ENCODE measurements at places on chromosomes 7 and 10.

GRCh38 chr10:13450069-13450468 lies 78.7 kb downstream of the BEND7 start:
- no peak for DNase-seq

- no peak for DNase-seq
Observed at GRCh38 chr10:46518028-46518725, 38.3 kb downstream of the GPRIN2 start.

DNA sequence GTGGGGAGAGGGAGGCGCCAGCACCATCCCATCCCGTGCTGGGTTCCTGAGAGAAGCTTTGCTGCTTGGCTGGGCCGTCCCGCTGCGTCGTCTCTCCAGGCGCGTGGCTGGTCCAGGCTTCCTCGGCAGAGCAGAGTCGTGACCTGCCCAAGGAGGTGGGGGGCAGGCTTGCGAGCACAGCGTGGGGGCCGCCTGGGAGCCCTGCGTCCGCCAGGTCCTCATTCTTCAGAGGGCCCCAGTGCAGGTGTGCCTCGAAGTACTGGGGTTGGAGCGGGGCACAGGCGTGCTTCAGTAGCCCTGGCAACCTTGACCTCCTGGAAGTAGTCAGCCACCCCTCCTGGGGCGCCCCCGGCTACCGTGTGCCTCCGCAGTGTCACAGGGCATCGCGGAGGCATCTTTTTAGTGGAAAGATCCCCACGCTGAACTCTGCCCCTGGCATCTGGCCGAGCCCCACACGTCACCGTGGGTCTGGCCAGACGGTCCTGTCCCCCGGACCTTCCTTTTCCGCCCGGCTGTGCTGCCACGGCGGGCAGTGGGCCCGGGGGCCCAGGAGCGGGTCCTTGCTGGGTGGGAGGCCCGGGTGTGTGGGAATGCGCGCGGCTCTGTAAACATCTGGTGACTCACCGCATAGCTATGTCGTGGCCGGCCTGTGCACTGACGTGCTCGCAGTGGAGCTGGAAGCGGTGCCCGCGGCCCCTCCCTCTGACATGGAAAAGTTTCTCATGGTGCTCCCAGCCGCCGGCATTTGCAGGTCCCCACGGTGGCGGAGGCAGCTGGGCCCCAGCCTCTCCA lies 6.4 kb downstream of the MAFK start:
- no peak for DNase-seq

- no peak for DNase-seq
Observed at GRCh38 chr10:110174201-110174600, 33.2 kb upstream of the MXI1 start.

DNA sequence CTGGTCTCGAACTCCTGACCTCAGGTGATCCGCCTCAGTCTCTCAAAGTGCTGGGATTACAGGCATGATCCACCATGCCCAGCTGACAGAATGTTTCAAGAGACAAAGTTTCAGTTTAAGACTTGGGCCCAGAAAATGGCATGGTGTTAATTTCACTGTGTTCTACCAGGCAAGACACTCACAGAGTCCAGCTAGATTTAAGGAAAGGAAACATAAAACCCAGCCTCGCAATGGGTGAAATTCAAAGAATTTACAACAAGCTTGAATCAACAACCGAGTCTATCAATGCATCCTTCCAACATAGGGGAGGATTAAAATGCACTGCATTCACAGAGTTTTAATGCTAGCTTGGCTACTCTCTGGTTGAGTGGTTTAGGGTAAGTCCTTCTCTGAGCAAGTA lies 764.0 kb downstream of the XPNPEP1 start:
- no peak for DNase-seq

GRCh38 chr10:69102440-69102839 lies 14.5 kb downstream of the SRGN start:
- DNase-seq = no peak

- DNase-seq = no peak
Observed at GRCh38 chr7:85565276-85565675, 378.4 kb upstream of the SEMA3D start.

DNA sequence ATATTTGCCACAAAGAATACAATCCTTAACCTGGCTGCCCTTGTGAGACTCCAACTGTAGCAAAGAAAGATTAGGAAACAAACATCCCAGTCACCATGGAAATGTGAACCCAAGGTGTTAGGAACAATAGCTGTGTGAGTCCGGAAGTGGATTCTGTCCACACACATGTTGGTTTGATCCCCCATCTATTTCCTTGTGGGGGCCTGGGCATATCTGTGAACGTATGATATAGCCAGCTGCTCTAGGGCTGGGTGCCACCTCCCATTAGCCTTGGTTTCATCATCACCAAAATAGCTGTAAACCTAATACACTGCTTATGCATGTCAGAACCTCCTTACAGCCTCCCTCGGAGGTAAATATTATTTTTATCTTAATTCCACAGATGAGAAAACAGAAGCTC lies 26.4 kb downstream of the GRK5 start:
- no peak for DNase-seq

DNA sequence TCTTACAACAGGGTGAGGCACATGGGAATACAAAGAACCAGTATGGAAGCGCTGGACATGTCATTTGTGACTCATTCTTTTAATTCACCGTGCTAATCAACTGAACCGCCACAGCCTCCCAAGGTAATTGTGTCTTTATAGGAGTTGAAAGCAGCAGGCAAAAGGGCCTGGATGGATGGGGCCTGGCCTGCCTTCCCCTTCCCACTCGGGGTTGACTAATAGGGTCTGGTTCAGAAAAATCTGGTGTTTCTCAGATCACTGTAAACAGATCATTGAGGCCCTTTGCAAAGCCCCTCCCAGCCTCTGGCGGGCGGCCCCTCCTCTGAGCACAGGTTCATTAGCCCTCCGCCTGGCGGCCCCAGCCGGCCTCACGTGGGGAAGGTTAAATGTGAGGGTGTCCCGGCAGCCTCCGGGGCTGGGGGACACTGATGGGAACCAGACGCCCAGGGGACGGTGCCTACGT lies 100.8 kb downstream of the EBF3 start:
- no peak for DNase-seq

- DNase-seq = no peak
Observed at GRCh38 chr7:1758859-1759521, 88.9 kb downstream of the ELFN1 start.

GRCh38 chr10:6267941-6268340 lies 65.2 kb downstream of the PFKFB3 start:
- DNase-seq = no peak

GRCh38 chr10:50541921-50542320 lies 81.8 kb downstream of the SGMS1 start:
- DNase-seq = no peak

DNA sequence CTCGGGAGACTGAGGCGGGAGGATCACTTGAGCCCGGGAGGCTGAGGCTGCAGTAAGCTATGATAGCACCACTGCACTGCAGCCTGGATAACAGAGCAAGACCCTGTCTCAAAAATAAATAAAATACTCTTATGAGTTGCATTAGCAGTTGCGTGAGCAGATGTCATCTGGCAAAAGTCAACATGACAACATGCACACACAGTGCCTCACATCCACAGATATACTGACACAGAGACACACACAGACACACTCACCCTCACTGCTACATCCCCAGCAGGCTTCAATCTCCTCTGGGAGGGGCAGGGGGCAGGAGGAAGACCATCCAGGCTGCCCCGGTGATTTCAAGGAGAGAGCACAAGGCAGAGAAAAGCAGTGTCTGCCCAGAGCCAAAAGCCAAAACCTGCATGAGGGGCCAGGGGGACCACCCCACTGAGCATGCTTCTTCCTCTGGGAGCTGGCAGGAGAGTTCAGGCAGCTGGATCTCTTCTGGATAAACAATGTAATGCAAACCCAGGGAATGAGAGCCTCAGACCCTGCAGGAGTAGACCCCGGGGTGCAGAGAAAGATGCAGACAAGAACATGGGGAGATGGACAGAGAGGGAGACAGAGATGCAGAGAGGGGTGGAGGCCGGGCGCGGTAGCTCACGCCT lies 9.6 kb upstream of the ELN start:
- no peak for DNase-seq

- DNase-seq = no peak
Observed at GRCh38 chr7:73740771-73741170, 2.2 kb upstream of the ABHD11 start.

GRCh38 chr10:93746844-93747284 lies 10.9 kb upstream of the LGI1 start:
- no peak for DNase-seq

- DNase-seq = no peak
Observed at GRCh38 chr7:114100810-114101209, 182.0 kb upstream of the PPP1R3A start.

- peak; percentile 69 for DNase-seq
Observed at GRCh38 chr10:59240582-59241183, 64.2 kb downstream of the PHYHIPL start.

DNA sequence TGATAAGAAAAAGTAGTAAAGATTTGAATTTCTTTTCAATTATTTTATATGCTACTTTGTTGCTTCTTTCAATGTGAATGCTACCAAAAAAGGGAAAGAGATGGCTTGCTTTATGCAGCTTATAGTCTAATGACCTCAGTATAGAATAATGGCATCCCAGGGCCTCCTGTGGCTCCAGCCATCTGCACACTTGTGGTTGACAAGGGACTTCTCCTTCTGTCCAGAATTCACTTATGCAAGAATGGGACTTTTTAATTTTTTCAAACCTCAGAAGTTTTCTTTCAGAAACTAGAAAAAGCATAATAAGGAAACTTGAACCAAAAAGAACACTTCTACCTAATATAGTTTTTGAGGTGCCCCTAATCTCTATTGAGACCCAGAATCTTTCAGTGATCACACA lies 310.9 kb downstream of the CTNNA3 start:
- peak; percentile 1 for DNase-seq

- no peak for DNase-seq
Observed at GRCh38 chr10:78434886-78435285, 401.2 kb downstream of the RPS24 start.

DNA sequence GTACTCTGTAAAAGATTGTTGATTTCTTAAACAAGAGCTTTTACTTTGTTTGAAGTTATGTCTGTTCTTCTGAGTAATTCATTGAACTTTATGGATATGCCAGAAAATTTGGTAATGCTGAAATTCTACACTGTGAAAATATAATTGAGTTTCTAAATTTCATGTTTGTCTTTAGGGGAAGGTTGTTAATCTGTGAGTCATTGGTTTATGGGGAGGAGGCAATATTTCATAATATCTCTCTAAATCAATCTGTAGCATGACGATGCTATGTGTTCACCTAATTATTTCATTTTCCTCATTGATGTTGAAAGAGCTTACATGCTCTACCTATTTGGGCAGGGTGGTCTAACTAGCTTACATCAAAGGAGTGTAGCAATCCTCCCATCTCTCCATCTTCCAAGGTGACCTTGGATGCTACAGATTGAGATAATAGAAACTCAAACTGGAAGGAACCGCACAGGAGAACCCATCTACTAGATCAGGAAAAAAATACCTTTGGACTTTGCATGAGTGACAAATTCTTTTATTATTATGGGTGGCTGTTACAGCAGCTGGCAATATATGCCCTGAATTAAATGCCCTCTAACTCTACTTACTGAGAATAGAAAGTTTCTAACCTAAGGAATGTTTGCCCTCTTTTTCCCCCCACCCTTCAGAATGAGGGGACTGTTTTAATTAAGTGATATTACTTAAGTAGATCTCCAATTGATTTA lies 8.4 kb upstream of the SNX13 start:
- no peak for DNase-seq

GRCh38 chr10:126218174-126218573 lies 170.1 kb downstream of the ADAM12 start:
- no peak for DNase-seq

DNA sequence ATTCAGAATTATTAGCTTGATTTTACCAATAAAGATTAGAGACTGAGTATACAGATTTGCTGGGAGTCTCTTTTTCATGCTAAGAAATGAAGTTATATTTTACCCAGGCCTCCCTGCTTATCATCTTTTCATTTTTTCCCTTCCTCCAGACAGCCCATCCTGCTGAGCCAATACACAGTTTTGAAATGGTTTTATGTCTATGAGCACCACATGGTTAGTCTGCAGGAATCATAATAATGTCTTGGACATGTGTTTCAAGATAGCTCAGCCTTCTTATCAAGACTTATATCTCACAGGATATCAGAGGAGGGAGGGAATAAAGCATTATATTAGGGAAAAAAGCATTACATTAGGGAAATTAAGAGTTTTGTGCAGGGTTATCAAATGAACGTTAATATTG lies 157.1 kb downstream of the EXOC4 start:
- DNase-seq = no peak

GRCh38 chr10:77253147-77253545 lies 384.5 kb downstream of the KCNMA1 start:
- no peak for DNase-seq

- DNase-seq = peak; percentile 58
Observed at GRCh38 chr7:6489612-6490011, 41.9 kb upstream of the DAGLB start.

DNA sequence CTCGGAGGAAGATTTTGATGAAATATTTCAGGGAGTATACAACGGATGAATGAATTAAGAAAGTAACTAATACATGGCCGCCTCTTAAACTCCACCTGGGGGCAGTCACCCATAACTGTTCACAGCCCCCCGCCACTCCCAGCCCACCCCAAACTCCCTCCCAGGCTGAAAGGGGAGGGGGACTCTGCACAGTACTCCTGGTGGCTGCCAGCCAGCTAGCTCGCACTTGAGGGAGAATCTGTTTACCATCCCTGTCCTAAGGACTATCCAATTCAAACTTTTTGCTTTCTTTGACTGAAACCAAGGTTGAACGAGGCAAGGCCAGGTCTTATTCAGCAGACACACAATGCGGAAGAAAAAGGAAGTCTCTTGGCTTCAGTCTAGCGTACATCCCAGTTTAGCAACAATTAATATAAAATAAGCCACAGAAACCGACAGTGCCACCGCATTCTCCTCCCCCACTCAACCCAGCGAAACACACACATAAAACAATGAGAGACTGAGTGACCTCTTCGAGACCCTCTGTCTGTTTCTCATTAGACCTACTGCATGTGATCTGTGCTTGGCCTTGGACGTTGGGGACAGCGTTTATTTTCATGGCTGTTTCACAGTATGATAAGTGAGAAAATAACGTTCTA lies 219.5 kb downstream of the GLI3 start:
- peak; percentile 28 for DNase-seq

GRCh38 chr7:65387891-65388290 lies 14.2 kb downstream of the ZNF92 start:
- DNase-seq = no peak

DNA sequence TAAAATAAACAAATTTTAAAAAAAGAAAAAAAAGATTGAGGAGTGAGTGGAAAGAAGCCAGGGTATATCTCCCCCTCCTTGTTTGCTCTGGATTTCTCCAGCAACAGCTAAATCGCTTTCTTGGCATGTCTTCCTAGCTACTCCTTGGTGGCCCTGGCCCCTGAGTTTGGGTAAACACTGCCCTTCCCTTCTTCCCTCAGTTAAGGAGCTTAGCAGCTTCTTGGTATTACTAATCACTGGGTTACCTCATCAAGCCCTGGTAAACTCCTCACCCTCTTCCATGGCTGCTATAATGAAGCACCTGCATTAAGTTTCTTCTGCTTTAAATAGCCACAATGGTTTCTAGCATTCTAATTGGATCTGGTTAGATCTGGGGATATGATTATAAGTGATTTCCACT lies 269.8 kb downstream of the FZD1 start:
- no peak for DNase-seq

DNA sequence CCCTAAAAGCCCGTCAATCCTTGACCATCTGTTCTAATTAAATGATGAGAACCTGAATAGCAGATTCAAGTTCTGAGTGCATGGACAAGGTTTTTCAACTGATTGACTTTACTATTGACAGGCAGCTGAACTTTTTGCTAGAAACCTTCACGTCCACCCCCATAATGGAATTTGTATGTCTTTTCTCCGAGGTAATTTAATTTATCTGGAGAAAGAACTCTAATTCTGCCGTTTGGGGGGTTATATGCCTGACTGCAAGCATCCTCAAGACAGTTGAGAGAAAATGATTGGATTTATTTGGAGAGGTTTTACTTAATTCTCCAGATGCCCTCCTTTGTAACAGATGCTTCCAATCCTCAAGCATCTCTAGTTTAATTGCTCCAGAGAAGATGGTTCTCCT lies 1053.4 kb upstream of the AUTS2 start:
- no peak for DNase-seq
